SW 1271 (cell line): ENCODE measurements at places on chromosomes 11 and 22.

GRCh38 chr11:35040221-35040942, 98.6 kb upstream of the CD44 start:
- no peak for DNase-seq

DNA sequence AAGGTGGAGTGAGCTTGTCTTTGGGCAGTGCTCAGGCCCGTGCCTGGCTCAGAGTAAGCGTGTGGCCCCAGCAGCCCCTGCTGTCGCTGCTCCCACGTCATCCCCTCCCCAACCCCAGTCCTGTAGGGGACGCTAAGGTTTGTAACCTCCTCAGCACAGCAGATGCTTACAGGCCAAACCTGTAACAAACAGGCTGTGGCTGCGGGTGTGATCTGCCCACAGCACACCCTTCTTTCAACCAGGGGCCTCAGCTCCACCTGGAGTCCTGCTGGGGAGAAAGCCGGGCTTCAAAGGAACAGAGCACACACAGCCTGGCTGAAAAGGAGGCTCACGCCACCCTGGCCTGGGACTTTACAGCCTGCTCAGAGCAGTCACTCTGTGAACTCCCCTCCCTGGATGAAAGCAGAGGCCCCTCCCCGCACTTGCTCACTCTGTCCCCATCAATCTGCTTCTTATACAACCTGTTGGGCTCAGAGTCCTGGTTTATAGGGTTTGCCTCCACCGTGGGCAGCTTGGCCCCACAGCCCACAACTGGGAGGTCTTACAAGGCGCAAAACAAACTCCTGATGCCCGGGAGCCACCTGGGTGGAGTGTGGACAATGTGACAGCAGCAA, 54.3 kb downstream of the SCUBE1 start:
- no peak for DNase-seq

GRCh38 chr11:43393765-43394355, 35.1 kb downstream of the TTC17 start:
- no peak for DNase-seq

GRCh38 chr11:19279451-19279850, 38.7 kb upstream of the E2F8 start:
- DNase-seq: no peak

GRCh38 chr22:48442663-48443062, 1385.0 kb downstream of the BRD1 start:
- DNase-seq: no peak

DNA sequence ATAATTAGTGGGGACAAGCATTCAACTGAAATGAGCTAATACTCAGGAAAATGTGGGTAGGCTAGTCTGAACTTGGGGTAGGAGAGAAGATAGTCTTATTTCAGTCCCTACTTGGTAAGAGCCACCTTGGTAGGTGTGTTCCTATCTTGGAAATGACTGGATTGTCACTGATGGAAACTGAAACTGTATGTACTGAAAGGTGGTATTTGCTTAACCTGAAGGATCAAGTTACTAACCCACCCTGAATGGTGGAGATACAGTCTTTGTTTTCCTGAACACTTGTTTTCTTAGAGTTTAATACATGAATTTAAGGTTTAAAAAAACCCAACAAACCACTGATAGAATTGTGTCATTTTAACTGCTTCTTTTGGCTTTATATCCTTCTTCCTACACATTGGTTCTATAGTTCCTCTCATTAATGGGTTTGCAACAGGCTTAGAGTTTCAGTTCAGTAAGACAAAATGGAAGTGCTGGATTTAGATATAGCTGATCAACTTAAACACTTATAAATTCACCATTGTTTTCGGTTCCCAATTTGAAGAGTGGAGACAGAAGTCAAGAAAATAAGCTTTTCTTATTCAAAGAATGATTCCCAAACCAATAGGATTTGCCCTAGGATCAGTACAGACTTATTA, 4.2 kb downstream of the FAR1 start:
- DNase-seq: no peak

DNA sequence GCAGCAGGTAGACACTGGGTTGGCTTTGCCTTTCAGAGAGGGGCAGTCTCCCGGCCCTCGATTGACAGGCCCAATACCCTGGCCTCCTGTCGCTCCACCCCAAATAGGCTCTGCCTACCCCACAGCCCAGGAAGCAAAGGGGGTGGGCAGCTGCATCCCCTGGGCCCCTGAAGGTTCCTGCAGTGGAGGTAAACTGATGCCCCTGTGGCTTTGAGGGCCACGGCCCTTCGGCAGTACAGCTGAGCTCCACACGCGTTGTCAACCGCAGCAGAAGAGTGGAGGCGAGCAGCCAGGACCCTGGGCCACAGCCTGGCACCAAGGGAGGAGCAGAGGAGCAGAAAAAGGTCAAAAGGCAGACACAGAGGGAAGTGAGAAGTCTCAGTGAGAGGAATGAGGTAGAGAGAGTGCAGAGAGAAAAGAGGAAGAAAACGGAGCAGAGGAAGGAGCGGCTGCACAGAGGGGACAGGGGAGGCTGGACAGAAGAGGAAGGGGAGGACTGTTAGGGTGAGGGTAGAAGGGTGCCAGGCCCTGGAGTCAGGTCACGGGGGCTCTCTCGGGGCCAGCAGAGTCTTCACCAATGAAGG, 64.0 kb downstream of the SLC22A12 start:
- no peak for DNase-seq

DNA sequence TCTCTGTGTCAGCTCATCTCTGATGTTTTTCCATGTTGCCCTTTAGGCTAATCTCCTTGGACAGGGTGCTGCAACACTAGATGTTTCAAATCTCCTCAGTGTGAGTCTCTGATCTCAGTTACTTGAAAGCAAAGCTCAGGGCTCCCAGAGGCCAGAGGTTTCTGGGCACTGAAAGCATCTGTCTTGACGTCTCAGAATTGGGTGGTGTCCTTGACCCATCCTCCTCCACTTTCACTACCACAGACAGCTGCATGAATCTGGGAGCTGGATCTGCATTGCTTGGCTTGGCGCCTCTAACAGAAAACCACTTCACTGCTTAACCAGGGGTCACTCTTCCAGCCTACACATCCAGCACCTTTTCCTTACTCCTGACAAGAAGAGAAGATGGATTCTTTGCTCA, 399.4 kb downstream of the NXPE2 start:
- DNase-seq: no peak

DNA sequence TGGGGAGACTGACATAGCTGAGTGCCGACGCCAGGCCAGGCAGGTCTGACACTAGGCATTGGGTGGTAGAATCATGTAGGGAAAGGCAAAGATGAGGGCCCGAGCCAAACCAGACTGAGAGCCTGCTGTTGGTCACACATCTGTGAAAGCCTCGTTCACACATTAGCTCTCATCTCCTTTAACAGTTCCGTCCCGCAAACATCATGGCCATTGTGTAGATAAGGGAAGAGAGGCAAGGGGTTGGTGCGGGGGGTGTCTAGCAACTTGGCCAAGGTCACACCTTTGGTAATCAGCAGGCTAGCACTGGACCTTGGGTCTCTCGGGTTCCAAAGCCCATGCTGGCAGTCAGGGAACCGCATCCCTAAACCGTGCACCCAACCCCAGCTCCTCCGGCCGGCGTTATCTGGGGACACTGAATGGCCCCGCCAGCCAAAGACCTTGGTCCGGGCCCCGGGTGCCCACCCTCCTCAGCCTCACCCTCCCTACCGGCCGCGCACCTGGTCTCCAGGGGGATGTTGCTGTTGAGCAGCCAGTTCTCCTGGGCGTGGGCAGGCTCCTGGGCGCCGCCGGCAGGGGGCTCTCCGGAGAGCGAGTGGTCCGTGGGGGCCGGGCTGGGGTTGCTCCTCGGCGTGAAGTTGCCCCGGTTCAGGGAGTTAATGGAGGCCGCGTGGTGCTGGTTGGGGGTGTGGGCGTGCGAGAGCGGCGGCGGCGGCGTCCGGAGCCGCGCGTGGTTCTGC, 328.3 kb upstream of the NARS2 start:
- no peak for DNase-seq
